ENCODE measurements at places on chromosomes 7 and 10.

- no peak for DNase-seq
Measured at GRCh38 chr7:129950191-129950932, 2.4 kb downstream of the UBE2H start.

DNA sequence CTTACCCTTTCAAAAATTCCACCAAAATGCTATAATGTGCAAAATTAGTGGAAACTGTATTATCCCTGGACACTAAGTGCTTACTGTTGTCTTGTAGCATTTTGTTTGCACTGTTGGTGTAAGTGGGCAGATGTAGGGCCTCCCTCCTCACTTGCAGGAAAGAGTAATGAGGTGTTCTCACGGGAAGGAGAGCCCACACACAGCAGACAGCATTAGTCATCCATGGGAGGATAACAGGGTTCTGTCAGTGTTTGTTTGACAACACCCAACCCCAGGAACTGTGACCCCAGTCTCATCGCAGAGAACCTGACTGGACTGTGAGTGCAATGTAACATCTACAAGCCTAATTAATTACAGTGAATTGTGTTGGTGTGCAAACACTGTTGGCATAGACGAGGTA is 58.7 kb upstream of the VSTM2A start:
- no peak for DNase-seq

GRCh38 chr10:86341361-86341811 is 25.2 kb downstream of the GRID1 start:
- DNase-seq: no peak

DNA sequence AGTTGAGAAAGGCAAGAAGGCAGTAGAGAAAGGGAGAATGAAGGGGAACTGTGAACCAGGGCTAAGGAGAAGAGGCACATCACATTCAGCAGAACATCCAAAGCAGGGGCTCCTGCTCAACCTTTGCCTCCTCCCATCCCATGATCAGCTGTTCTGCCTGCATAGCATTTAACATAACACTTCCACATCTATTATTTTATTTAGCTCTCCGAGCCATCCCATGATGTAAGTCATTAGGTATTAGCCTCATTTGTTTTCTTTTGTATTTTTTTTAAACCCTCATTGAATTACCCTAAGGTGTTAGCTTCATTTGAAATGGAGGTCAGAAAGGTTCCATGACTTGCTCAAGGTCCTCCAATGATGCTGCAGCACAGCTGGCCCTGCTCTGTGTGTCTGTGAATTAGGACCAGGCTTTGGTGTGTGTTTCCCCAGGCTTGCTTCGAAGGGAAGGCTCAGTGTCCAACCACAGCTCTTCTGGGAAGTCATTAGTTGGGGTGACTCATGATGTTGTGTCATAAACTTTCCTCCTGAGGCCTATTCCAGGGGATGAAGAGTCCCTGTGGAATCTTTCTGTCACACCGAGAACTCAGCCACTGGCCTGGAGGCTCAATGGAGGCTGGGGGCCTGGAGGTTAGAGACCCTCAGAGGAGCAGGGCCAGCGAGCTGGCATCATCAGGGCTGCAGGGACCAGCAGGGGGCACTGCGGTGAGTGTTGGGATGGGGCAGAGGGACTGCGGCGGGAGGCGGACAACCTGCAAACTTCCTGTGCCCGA is 16.5 kb downstream of the NPFFR1 start:
- no peak for DNase-seq

- no peak for DNase-seq
Measured at GRCh38 chr10:103727546-103727963, 127.8 kb downstream of the SH3PXD2A start.

- DNase-seq: no peak
Measured at GRCh38 chr10:63383141-63383540, 82.6 kb downstream of the JMJD1C start.

- no peak for DNase-seq
Measured at GRCh38 chr7:28808796-28809533, 149.2 kb downstream of the TRIL start.

DNA sequence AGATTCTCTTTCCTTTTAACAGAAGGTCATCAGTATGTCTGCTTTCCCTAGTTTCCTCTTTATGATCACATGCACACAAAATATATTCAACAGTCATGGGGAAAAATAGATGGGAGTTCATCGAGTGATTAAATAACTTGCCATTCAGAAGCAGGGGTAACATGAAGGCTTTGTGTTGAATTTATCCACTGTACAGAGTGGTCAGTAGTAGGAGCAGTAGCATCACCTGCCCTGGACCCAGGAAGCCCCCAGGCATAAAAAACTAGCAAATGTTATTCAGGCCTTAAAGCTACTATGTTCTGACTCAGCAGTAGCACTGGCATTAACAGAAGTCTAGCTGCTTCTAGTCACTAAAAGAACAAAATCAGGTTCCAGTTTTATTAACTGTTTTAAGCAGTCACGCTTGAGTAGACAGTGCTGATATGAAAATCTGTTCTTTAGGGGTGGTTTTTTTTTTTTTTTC is 31.4 kb upstream of the FAM133B start:
- no peak for DNase-seq

All from activated CD4-positive, alpha-beta T cell treated with anti-CD3 and anti-CD28 coated beads, Interleukin-2, amount 50 U/mL, for 1 hour (primary cell).